ENCODE measurements at places on chromosomes 6 and 20. TPM values are rescaled to one million over a fixed set of nuclear protein-coding genes. Genes with fewer than 3 reads are reported as not detected.

WFDC5 gene
- not detected for total RNA-seq

PGC gene
- total RNA-seq = not detected

DNA sequence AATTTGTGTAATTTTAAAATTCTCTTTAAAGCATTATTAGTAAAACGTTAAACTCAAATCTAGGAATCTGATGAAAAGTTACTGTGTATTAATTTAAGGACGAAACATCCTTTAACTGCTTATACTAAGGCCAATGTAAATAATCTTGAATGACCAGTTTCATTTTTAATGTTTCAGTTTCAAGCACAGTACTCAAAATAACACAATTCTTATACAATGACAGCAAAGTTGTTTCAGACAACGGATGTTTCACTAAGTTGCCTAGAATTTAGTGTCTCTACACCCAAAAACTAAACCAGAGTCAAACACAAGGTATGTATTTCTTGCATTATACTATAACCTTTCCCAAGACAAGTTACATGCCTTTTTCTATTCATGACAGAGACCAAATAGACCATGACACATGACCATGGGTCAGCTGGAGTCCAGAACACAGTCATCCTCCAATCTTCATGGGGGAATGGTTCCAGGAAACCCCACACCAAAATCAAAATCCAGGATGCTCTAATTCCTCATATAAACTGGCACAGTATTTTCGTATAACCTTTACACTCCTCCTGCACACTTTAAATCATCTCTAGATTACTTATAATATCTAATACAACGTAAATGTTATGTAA, 7.7 kb downstream of the PHIP start:
- peak; percentile 21 for DNase-seq

GRCh38 chr6:1162367-1163275, 149.3 kb upstream of the FOXQ1 start:
- peak; percentile 52 for DNase-seq

GRCh38 chr20:8602389-8603116, 466.3 kb upstream of the PLCB4 start:
- DNase-seq = no peak

DNA sequence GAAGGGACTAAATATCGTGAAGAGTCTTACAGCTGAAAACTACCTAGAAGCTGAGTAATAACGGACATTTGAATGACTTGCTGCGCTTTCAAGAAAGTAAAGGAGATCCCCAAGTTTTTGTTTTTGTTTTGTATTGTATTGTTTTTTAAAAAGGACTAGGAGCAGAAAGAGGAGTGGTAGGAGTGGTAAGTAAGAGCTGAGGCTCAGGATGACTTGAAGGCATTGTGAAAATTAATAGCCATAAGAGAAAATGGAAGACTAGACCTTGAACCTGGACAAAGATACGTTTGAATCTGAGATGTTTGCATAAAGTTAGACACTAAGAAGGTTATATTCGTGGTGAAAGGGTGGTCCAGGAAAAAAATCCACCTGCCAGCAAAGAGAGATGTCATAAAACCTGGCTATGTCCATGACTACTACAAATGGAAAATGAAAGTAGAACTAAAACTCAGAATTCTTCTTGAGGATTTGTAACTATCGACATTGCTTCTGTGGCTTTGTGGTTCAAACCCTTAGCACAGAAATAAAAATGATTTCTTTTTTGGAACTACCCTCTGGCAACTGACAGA, 824.8 kb upstream of the FLRT3 start:
- DNase-seq = no peak

GRCh38 chr6:13436399-13437217, 50.8 kb downstream of the GFOD1 start:
- no peak for DNase-seq

- DNase-seq = no peak
Measured at GRCh38 chr6:22008248-22008836, 288.5 kb downstream of the PRL start.

DNA sequence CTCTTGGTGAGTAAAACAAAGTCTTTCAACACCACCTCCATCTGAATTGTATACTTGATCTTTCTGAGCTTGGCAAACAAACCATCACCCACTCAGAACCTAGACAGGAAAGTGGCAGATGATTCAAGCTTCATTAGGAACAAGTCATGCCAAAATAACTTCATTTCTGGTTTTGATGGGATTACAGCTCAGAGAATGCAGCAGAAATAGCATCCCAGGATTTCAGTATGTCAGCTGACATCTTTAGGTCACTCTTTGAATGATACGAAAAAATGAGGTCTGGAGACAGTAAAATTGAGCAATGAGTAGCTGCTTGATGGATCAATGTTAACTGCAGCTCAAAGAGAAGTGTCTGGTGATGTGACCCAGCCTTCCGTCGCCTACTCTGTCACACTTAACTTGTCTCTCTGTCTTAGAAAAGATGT, 92.4 kb downstream of the GJA10 start:
- DNase-seq = no peak

DNA sequence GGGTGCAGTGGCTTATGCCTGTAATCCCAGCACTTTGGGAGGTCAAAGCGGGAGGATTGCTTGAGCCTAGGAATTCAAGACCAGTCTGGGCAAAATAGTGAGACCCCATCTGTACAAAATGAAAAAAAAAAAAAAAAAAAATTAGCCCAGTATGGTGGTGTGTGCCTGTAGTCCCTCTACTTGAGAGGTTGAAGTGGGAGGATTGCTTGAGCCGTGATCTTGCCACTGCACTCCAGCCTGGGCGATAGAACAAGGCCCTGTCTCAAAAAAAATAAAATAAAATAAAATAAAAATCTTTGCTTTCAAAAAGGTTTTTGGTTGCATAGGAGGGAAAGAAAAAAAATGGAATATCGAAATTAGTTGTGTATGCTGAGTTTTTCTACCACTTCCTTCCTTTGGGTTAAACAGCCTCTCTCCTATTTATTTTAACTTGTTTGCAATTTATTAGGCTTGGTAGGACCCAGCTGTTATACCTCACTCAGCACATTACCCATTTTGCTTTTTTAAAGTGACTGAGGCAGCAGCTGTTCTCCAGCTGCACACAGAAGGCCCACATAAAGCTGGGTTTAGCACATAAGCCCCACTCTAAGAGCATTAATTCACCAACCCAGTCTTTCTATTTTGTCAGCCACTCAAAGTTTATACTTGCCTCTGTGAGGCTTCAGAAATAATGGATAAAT, 152.3 kb downstream of the ZFAND3 start:
- no peak for DNase-seq

DNA sequence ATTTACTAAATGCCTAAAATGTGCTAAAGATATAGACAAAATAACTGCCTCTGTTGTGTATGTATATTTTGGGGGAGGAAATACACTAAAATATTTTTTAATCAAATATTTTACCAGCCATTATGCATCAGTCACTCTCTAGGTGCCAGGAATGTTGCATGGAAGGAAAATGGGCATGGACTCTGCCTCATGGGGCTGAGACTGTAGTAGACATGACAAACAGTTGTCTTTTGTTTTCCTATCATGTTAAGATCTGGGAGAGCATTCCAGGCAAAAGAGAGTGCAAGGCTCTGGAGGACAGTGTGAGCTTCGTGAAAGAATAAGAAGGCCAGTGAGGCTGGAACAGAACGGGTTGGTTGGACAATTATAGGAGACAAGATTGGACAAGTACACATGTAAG, 26.5 kb downstream of the HLA-DOB start:
- DNase-seq = peak; percentile 68
